Progenitor cell of endocrine pancreas (in vitro differentiated cells): ENCODE measurements at places on chromosomes 3 and 15. TPM values are rescaled to one million over a fixed set of nuclear protein-coding genes. Genes with fewer than 3 reads are reported as not detected.

- H3K36me3 ChIP-seq, result no peaks in the 10 kb centered on the region
- no peak for DNase-seq
- no peak overlapping the region for H3K27ac ChIP-seq
- no peak overlapping the region for H3K4me3 ChIP-seq
- peaks cover 3% of the 10 kb centered on the region for H3K4me1 ChIP-seq
These were observed 132.1 kb upstream of the CDIN1 start for GRCh38 chr15:36447373-36447772.

Gene CCR9
- not detected in 2 replicates for total RNA-seq

Gene ITIH1
- total RNA-seq, result 11.3 and 14.1 TPM in 2 replicates

- DNase-seq, result no peak
- no peak overlapping the region for H3K27ac ChIP-seq
- no peaks in the 10 kb centered on the region for H3K27me3 ChIP-seq
- no peak overlapping the region for H3K4me3 ChIP-seq
- no peaks in the 10 kb centered on the region for H3K4me1 ChIP-seq
These were observed 17.4 kb downstream of the TIMP4 start for GRCh38 chr3:12141350-12141749.

DNA sequence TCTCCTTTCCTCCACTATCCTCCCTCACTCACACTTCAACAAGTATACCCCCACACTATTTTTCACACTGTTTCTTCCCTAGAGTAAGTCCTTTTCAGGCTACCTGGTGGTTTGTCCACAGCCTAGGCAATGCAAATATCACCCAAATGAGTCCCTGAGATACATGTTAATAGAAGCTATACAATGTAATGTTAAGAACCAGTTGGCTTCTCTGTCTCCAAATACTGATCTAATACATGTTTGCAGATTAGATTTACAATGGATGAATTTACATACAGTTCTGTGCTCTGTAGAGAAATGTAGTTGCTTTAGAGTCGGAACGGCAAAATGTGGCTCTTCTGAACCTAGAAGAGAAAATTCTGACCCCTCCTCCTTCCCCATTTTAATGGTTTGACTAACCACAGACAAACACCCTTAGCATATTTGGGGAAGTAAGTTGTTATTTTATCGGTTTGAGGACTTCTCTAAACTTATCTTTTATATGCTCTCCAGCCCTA, 63.6 kb upstream of the MBNL1 start:
- no peaks in the 10 kb centered on the region for H3K36me3 ChIP-seq
- DNase-seq, result no peak
- H3K27me3 ChIP-seq, result no peaks in the 10 kb centered on the region
- H3K4me3 ChIP-seq, result no peak overlapping the region
- H3K4me1 ChIP-seq, result peaks cover 18% of the 10 kb centered on the region

DNA sequence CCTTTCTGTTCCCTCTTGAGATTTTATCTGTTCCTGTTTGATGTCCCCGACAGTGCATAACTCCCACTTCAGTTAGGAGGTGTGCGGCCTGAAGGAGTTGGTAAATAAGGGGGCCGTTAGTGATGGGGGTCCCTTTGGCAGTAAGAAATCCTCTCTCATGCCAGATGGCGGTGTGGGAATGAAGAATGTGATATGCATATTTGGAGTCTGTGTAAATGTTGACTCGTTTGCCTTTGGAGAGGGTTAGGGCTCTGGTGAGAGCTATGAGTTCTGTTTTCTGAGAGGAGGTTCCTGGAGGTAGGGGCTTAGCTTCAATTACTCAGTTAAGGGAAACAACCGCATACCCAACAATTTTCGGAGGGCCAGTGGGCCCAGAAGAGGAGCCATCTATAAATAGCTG, 38.8 kb upstream of the RNF7 start:
- no peaks in the 10 kb centered on the region for H3K4me1 ChIP-seq
- no peaks in the 10 kb centered on the region for H3K27me3 ChIP-seq
- H3K27ac ChIP-seq, result no peak overlapping the region
- H3K4me3 ChIP-seq, result no peak overlapping the region

GRCh38 chr3:150237490-150237889, 170.6 kb upstream of the TSC22D2 start:
- no peak overlapping the region for H3K4me3 ChIP-seq
- H3K36me3 ChIP-seq, result no peaks in the 10 kb centered on the region
- no peak overlapping the region for H3K27ac ChIP-seq
- peaks cover 3% of the 10 kb centered on the region for H3K4me1 ChIP-seq

GRCh38 chr3:159837725-159838124, 150.9 kb upstream of the IL12A start:
- DNase-seq, result no peak
- H3K27me3 ChIP-seq, result peaks cover 15% of the 10 kb centered on the region
- H3K27ac ChIP-seq, result no peak overlapping the region

DNA sequence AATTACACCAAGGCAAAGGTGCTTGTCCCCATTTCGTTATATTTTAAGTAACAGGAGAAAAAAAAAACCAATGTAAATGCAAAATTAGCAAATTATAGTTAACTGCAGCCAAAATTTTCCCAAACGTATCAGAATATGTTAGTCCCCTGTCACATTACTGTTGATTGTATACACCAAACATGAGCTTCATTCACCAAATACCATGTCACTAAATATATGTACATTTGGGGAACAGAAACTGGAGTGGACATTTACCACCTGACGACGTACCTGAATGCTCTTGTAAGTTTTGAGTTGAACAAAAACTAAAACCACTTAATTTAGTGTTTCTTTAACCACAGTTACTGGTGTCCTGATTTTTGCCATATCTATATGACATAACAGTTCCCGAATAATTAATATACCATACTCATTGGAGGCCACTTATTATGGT, 3.3 kb upstream of the FOXP1 start:
- H3K36me3 ChIP-seq, result peaks cover 1% of the 10 kb centered on the region
- H3K4me1 ChIP-seq, result peaks cover 23% of the 10 kb centered on the region
- H3K27me3 ChIP-seq, result no peaks in the 10 kb centered on the region
- no peak overlapping the region for H3K27ac ChIP-seq
- DNase-seq, result no peak

GRCh38 chr15:90603893-90604292, 74.2 kb downstream of the CRTC3 start:
- H3K27ac ChIP-seq, result no peak overlapping the region
- no peak overlapping the region for H3K4me3 ChIP-seq
- H3K36me3 ChIP-seq, result peaks cover 9% of the 10 kb centered on the region

GRCh38 chr3:189561256-189561655, 69.9 kb upstream of the TP63 start:
- H3K27ac ChIP-seq, result no peak overlapping the region
- H3K36me3 ChIP-seq, result no peaks in the 10 kb centered on the region
- H3K4me3 ChIP-seq, result no peak overlapping the region
- no peaks in the 10 kb centered on the region for H3K4me1 ChIP-seq
- H3K27me3 ChIP-seq, result no peaks in the 10 kb centered on the region

Gene WDR49
- total RNA-seq, result 0.43 and 0.91 TPM in 2 replicates

- DNase-seq, result no peak
- H3K4me1 ChIP-seq, result peaks cover 27% of the 10 kb centered on the region
These were observed 32.5 kb downstream of the RFTN1 start for GRCh38 chr3:16480861-16481545.

- no peaks in the 10 kb centered on the region for H3K27me3 ChIP-seq
- peaks cover 2% of the 10 kb centered on the region for H3K4me1 ChIP-seq
- H3K27ac ChIP-seq, result no peak overlapping the region
- no peaks in the 10 kb centered on the region for H3K36me3 ChIP-seq
- DNase-seq, result no peak
These were observed 36.2 kb downstream of the SSR3 start for GRCh38 chr3:156518726-156519125.

GRCh38 chr3:120416868-120417267, 33.9 kb downstream of the FSTL1 start:
- no peak for DNase-seq
- H3K4me3 ChIP-seq, result peak overlapping the region; percentile 51
- H3K27ac ChIP-seq, result peak overlapping the region; percentile 93
- H3K36me3 ChIP-seq, result peaks cover 5% of the 10 kb centered on the region

DNA sequence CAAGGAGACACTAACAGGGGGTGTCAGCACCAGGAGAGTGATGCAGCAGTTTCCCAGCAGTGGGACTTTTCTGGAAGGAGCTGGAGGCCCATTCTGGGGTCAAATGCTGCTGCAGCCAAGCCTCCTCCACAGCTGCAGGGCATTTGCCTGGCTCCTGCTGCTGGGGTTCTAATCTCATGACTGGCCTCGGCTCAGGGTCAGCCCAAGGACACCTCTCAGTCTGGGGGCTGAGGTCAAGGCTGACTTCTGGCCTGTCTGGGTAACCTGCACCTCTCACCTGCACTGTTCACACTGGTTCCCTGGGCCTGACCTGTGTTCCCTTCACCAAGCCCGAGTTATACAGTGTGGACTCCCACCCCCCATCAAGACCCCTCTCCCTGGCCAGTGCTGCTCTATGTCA, 10.4 kb upstream of the C15orf39 start:
- peaks cover 7% of the 10 kb centered on the region for H3K36me3 ChIP-seq
- no peak overlapping the region for H3K27ac ChIP-seq
- peaks cover 19% of the 10 kb centered on the region for H3K4me1 ChIP-seq
- no peak overlapping the region for H3K4me3 ChIP-seq
- DNase-seq, result no peak

- no peak overlapping the region for H3K27ac ChIP-seq
- H3K36me3 ChIP-seq, result no peaks in the 10 kb centered on the region
- no peak for DNase-seq
- H3K4me1 ChIP-seq, result no peaks in the 10 kb centered on the region
- H3K4me3 ChIP-seq, result no peak overlapping the region
- H3K27me3 ChIP-seq, result no peaks in the 10 kb centered on the region
These were observed 313.3 kb downstream of the KBTBD8 start for GRCh38 chr3:67311440-67311839.

GRCh38 chr3:49133226-49133951, 539 bp upstream of the LAMB2 start:
- H3K27ac ChIP-seq, result peak overlapping the region; percentile 95
- H3K4me1 ChIP-seq, result peaks cover 14% of the 10 kb centered on the region
- H3K4me3 ChIP-seq, result peak overlapping the region; percentile 88
- DNase-seq, result peak; percentile 70
- H3K36me3 ChIP-seq, result no peaks in the 10 kb centered on the region

- peaks cover 12% of the 10 kb centered on the region for H3K4me1 ChIP-seq
- no peak overlapping the region for H3K27ac ChIP-seq
- H3K4me3 ChIP-seq, result no peak overlapping the region
- no peak for DNase-seq
- H3K36me3 ChIP-seq, result peaks cover 45% of the 10 kb centered on the region
These were observed 108.2 kb downstream of the TBL1XR1 start for GRCh38 chr3:177089110-177089509.

GRCh38 chr3:19030522-19030839, 117.8 kb upstream of the KCNH8 start:
- no peaks in the 10 kb centered on the region for H3K4me1 ChIP-seq
- no peak overlapping the region for H3K4me3 ChIP-seq
- DNase-seq, result no peak
- no peaks in the 10 kb centered on the region for H3K27me3 ChIP-seq

Gene DNAH12
- 1.1 and 1.2 TPM in 2 replicates for total RNA-seq

DNA sequence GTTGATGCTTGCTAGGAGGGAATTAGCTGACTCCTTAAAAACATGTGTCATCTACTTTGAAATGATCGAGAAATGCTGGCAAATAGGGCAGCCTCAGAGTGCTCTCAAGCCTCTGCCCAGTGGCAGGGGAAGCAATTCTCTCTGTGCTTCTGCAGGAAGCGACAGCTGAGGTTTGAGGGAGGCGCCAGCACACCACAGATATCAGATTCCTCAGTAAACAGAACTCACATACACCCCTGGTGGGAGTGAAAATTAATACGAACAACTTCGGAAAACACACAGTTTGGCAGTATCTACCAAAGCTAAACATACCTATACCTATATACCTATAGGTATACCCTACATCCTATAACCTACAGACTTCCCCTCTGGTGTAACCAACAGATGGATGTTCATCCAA, 61.3 kb downstream of the NSMCE3 start:
- peaks cover 6% of the 10 kb centered on the region for H3K4me1 ChIP-seq
- H3K4me3 ChIP-seq, result no peak overlapping the region
- H3K27ac ChIP-seq, result no peak overlapping the region
- H3K36me3 ChIP-seq, result no peaks in the 10 kb centered on the region

- H3K4me1 ChIP-seq, result peaks cover 2% of the 10 kb centered on the region
- DNase-seq, result no peak
- H3K27me3 ChIP-seq, result no peaks in the 10 kb centered on the region
- no peak overlapping the region for H3K4me3 ChIP-seq
- H3K27ac ChIP-seq, result no peak overlapping the region
These were observed 113.3 kb upstream of the MBNL1 start for GRCh38 chr3:152155246-152156020.

DNA sequence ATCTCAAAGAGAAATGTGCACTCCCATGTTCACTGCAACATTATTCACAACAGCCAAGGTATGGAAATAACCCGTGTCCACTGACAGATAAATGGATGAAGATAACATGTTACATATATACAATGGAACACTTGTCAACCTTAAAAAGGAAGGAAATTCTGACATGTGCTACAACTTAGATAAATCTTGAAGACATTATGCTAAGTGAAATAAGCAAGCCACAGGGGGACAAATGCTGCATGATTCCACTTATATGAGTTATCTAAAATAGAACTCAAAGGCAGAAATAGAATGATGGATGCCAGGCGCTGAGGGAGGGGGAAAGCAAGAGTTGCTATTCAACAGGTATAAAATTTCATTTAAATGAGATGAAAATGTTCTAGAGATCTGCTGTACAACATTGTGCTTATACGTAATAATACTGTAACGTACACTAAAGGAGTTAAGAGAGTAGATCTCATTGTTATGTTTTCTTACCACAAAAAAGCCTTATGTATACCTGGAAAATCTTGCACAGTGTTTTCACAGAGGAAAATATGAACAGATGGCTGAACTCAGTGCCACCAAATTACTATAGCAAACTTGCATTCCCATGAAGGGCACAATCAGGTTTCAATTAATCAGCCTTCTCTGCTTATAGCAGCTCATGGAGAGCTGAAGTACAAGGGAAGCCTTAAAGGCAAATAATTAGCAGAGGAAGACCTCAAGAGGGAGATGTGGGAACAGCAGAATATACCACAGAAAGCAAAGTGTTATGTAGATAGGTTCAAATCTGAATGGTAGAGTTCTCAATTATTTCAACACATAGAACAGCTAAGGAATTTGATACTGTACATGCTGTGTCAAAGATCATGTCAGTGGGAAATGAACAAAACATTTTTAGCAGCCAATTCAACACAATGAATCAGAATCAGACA, 8.1 kb upstream of the VPS39 start:
- no peak for DNase-seq
- no peaks in the 10 kb centered on the region for H3K4me1 ChIP-seq
- no peaks in the 10 kb centered on the region for H3K27me3 ChIP-seq
- H3K36me3 ChIP-seq, result peaks cover 33% of the 10 kb centered on the region
- H3K4me3 ChIP-seq, result no peak overlapping the region

Gene ACTC1
- total RNA-seq, result 3.5 and 5.3 TPM in 2 replicates

GRCh38 chr3:177646749-177647148, 449.5 kb upstream of the TBL1XR1 start:
- no peak for DNase-seq
- no peaks in the 10 kb centered on the region for H3K27me3 ChIP-seq
- H3K27ac ChIP-seq, result no peak overlapping the region

Gene SENP8
- 4.7 and 5.1 TPM in 2 replicates for total RNA-seq

DNA sequence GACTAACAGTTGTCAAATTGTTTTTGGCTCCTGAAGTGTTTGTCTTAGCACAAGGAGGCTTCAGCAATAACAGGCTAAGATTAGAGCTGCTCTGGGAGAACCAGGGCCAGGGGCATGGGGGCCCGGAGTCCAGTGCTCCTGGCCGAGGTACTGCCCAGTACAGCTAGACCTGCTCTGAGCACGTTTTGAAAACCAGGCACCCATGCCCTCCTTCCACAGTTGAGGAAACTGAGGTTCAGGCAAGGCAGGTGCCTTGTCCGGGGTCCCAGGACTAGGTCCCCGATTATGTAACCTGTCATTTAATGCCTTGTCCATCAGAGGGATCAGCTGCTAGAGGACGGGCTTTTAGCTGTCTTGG, 19.2 kb downstream of the KBTBD13 start:
- no peaks in the 10 kb centered on the region for H3K27me3 ChIP-seq
- no peak overlapping the region for H3K27ac ChIP-seq
- no peak overlapping the region for H3K4me3 ChIP-seq
- peaks cover 11% of the 10 kb centered on the region for H3K36me3 ChIP-seq
